Smooth muscle cell of trachea (primary cell): ENCODE measurements at places on chromosomes 3 and 15. TPM values are rescaled to one million over a fixed set of nuclear protein-coding genes. Genes with fewer than 3 reads are reported as not detected.

The TMCC1 gene
- 16.7 and 18.2 TPM in 2 replicates for total RNA-seq

The B3GNT5 gene
- 5.8 and 6.5 TPM in 2 replicates for total RNA-seq

The ABCC5 gene
- 18.6 and 21.0 TPM in 2 replicates for total RNA-seq

The DUOX1 gene
- under 0.01 and 0.99 TPM in 2 replicates for total RNA-seq

The TRAT1 gene
- total RNA-seq, result not detected in 2 replicates

The ROPN1 gene
- not detected in 2 replicates for total RNA-seq

The SNX1 gene
- 49.8 and 66.6 TPM in 2 replicates for total RNA-seq

The SPINT1 gene
- total RNA-seq, result 0.15 and 0.17 TPM in 2 replicates

The CKMT1B gene
- not detected in 2 replicates for total RNA-seq

The FGD5 gene
- total RNA-seq, result 1.7 and 1.8 TPM in 2 replicates

The PARP15 gene
- total RNA-seq, result 0.17 and 0.87 TPM in 2 replicates

The SCN5A gene
- 0.29 and 1.2 TPM in 2 replicates for total RNA-seq

The WWTR1 gene
- total RNA-seq, result 33.2 and 39.6 TPM in 2 replicates

The CDHR4 gene
- total RNA-seq, result 0.33 TPM in 1 of 2 replicates, not detected in the other

The CAPN3 gene
- 1.0 and 2.8 TPM in 2 replicates for total RNA-seq

The HCN4 gene
- total RNA-seq, result under 0.01 TPM in 1 of 2 replicates, not detected in the other

The CYP19A1 gene
- total RNA-seq, result 5.1 and 8.3 TPM in 2 replicates

The MKRN2OS gene
- total RNA-seq, result 0.33 TPM in 1 of 2 replicates, not detected in the other
